Pulmonary artery endothelial cell (primary cell): ENCODE measurements at places on chromosomes 6 and 20. TPM values are rescaled to one million over a fixed set of nuclear protein-coding genes. Genes with fewer than 3 reads are reported as not detected.
A peak's percentile ranks its signal among the peaks of the same experiment; 100 is the strongest.

The PPP1R3G gene
- total RNA-seq, result 0.33 and 0.39 TPM in 2 replicates

The CTCFL gene
- not detected in 2 replicates for total RNA-seq

The SAMHD1 gene
- total RNA-seq, result 19.9 and 32.0 TPM in 2 replicates

- DNase-seq, result no peak
These were observed 223.7 kb downstream of the TAF4 start for GRCh38 chr20:61841966-61842365.

GRCh38 chr6:167555836-167556235 is 230.9 kb downstream of the TTLL2 start:
- DNase-seq, result no peak

DNA sequence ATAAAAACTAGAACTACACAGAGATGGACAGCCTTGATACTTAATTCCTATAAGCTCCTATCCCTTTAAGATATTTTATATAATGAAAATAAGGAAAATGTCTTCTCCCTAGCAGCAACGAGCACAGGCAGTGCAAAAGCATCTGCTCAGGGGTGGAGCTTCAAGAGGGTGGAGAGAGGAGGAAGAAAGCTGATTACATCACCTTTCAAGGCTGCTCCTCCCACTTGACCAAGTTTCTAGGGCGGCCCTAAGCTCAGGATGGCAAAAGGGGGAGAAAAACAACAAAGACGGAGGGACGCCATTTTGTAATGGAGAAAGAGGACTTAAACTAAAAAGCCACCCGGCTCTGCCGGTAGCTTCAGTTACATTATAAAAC is 2.2 kb downstream of the PPP1R10 start:
- peak; percentile 95 for DNase-seq
